AG10803 (cell line): ENCODE measurements at places on chromosomes 2 and 18.

- no peak for DNase-seq
Measured at GRCh38 chr2:75573145-75573878, 12.6 kb upstream of the EVA1A start.

- DNase-seq = no peak
Measured at GRCh38 chr18:79816981-79817606, 19.4 kb downstream of the KCNG2 start.

DNA sequence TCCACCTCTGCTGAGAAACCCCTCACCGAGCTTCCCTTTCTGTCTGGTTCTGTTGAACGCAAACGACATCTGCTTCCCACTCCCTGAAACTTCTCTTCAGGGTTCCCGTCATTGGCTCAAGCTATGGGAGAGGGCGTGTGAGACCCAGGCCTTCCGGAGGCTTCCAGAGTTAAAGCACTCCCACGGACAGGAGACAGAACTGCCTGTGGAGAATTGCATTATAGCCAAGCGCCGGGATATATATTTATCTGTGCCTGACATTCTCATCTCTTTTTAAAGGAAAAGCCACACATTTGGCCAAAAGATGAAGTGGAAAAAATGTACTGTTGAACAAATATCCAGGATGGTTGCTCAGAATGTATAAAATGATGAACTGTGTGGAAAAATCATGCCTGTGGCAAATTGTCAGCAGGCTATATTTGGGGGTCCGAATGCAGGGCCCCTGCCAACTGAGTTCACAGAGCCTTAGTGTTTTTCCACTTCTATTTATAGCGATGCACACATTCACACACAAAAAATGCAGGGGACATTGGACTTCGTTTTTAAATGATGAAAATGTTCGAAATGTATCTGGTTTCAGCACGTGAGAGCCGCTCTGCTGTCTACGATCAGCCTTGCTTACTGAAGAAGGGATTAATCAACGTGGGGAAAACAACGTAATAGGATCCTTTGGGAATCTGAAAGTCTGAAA is 59.5 kb downstream of the E2F6 start:
- DNase-seq = peak; percentile 82

DNA sequence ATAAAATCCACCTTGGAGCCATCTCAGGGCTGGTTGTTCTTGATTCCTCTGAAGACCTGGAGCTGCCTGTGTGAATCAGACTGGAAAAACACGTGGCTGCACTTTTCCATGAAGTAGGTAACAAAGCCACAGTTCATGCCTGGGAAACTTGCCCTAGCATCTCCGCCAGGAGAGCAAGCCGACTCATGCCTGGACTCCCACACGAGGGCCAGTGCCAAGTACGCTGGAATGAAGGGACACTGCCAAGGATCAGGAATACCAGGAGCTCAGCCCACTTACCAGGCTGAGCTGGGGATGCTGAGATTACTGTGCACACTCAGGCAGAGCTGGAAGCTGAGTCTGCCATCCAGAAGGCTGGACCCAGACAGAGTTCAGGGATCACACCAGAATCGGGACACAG is 10.9 kb upstream of the FHL2 start:
- DNase-seq = peak; percentile 98

- DNase-seq = no peak
Measured at GRCh38 chr2:88667219-88667618, 24.3 kb upstream of the RPIA start.

GRCh38 chr2:225493420-225494099 is 94.0 kb downstream of the NYAP2 start:
- DNase-seq = no peak

DNA sequence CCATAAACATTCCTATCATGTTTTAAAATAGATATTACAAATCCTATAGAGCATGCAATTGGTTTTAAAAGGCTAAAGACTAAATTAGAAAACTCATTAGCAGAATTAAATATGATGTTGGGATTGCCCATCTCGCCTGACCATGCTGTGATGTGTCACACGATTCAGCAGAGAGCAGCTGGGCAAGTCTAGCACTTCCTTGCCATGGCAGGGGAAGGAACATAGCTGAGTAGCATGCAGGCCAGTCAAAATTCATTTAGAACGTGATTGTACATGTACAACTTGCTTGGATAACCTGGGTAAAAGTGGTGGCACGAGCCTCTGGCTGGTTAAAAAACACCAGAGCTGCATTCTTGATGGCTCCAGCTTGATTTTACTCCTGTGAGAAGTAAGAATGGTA is 81.3 kb downstream of the SCN3A start:
- no peak for DNase-seq

DNA sequence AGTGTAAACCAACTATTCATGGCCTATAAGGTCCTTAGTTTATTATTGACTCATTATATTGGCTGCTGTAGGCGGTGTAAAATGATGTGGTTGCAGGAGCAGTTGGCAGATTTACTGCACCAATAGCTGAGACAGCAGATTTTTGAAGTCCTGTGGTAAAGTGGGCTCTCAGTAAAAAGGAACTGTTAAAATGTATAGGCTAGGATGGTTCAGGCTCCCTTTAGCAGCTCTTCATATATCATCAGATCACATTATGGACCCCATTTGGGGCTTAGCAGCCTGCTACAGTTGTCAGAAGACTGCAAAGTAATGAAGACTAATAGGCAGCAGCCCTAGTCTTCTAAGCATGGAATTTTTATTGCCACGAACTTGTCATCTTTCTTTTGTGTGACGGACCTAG is 27.8 kb downstream of the MTX2 start:
- DNase-seq = no peak

DNA sequence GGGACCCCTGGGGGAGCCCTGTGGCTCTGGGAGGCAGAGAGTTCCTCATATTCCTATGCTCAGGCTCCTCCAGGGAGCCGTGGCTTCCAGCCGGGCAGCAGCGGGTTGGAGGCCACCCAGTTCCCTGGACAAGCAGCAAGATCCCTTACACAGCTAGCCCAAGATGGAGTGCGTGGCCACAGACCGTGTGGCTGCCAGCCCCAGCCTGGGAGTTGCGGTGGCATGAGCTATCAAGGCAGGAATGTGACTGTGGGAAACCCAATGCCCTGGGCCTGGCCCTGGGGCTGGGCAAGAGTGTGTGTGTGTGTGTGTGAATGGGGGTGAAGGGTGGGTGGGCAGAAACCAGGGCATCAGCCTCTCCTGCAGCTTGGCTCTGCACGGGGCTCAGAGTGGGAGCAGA is 130.5 kb downstream of the DYSF start:
- peak; percentile 50 for DNase-seq

GRCh38 chr2:113202305-113203216 is 28.8 kb downstream of the PSD4 start:
- DNase-seq = no peak

DNA sequence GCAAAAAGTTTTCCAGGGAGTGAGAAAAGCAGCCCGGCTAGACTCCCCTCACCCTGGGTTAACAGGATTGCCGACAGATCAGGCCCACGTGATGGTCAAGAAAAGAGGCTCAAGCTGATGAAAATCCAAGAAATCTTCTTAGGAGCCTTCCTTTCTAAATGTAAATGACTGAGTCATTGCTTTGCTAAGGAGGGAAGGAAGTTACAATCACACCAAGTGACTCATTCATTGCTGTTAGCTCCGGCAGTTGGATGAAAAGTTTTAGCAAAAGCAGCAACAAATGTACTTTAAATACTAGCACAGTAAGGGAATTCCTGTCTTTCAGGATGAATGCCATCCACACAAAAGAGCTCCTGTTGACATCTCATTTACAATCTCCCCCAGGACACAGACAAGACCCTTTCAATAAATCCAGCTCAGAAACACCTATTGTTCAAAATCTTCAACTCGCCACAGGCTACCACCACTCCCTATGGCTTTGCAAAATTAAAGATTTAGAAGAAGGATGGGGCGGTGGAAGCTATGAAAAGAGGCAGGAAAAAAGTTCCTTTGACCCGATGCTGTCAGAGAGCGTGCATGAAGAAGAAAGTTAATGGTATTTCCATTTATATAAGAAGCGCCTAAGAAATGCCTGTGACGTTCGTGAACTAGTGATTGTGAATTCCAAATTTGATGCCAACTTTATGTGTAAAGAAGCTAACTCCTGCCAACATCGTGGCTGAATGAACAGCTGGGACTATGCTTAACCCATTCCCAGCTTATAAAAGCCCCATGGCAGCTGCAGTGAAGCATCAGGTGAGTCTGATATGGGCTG is 153.7 kb downstream of the TGIF1 start:
- DNase-seq = peak; percentile 99

DNA sequence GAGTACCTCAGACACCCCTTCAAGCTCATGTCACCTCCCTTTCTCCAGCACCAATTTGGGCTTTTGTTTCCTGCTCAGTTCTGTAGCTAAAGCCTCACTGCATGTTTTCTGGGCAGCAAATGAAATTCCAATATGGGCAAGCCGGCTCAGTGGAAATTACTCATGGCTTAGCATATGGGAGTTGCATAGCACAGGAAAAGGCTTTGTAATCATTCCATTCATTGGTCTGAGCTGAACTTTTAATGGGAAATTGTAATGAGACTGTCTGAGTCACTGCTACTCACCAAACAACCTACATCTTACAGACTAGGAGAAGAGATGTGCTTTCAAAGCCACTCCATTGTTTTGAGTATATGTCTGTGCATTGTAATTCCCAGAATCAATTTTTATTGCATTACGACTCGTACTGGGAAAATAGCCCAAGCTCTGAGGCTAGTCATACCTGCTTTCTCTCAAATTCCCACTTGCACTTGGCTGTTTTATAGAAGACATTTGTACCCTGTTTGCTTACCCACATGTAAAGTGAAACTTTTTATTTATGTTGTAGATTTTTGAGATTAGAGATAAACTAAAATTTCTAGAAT is 139.5 kb upstream of the LRATD1 start:
- peak; percentile 87 for DNase-seq

- peak; percentile 99 for DNase-seq
Measured at GRCh38 chr18:3453540-3454364, 3.8 kb downstream of the TGIF1 start.

GRCh38 chr2:236307641-236308040 is 43.4 kb upstream of the ASB18 start:
- DNase-seq = no peak

DNA sequence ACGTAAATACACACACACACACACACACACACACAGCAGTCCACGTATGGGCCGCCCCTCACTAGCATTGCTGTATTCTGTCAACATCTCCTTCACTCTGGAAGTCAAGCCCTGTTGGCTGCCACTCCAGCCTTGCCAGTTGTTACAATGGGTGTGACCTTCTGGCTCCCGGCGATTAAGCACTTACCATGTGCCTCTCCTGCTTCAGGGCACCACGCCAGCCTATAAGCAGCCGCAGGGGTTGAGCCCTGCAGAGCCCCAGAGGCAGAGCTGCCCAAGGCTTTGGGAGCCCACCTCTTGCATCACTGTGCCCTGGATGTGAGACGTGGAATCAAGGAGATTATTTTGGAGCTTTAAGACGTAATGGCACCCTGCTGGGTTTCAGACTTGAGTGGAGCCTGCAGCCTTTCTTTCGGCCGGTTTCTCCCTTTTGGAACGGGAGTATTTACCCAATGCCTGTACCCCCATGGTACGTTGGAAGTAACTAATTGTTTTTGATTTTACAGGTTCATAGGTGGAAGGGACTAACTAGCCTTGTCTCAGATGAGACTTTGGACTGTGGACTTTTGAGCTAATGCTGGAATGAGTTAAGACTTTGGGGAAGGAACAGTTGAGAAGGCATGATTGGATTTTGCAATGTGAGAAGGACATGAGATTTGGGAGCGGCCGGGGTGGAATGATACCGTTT is 54.5 kb upstream of the ROCK2 start:
- no peak for DNase-seq

- peak; percentile 60 for DNase-seq
Measured at GRCh38 chr2:191566344-191566743, 111.6 kb upstream of the NABP1 start.

DNA sequence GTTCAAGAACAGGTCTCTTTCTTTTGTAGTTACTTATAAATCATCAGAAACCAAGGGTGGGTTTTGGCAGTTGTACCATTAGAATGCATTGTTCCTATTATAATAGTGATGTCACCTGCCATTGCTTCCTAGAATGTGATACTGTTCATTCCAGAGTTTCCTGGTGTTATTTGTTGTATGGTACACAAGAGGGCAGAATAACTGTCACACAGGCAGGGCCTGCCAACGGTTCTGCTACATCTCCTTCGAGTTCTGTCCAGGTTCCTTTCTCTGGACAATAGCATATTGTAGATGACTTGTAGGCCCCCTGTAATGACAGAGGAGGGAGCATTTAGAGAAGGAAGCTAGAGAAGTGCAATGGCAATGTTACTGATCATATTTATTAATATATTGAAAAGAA is 98.3 kb downstream of the KLHL14 start:
- DNase-seq = no peak

DNA sequence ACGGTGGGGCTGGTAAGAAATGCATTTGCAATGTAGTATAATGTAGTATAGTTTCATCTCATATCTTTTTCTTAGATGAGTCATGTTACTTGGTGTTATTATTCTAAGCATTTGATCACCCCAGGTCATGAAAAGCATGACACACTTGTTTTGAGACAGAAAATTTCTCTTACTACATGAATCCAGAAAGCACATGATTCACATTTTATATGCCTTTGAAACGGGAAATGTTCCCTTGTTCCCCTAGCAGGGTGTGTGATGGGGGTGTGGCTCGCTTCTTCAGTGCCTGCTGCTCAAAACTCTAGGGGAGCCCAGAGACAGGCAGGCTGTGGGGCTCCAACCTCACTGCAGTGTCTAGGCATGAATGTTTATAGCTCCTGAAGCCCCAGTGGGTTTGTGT is 116.0 kb upstream of the RAB27B start:
- no peak for DNase-seq

DNA sequence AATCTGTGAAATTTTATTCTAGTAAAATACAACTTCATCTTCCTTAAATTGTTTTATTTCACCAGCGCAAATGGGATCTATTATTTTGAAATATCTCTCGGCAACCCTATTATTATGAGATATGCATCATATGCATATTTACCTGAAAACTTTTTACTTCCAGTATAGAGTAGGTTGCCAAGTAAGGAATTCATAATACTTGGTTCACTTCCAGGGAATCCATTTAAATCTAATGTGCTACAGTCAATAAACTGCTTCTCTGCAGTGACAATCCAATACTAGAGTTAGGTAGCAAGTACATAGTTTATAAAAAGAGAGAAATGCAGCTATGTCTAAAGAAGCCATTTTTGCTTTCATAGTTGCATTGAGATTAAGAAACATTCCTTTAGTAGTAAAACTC is 88.8 kb upstream of the FAM117B start:
- DNase-seq = no peak

DNA sequence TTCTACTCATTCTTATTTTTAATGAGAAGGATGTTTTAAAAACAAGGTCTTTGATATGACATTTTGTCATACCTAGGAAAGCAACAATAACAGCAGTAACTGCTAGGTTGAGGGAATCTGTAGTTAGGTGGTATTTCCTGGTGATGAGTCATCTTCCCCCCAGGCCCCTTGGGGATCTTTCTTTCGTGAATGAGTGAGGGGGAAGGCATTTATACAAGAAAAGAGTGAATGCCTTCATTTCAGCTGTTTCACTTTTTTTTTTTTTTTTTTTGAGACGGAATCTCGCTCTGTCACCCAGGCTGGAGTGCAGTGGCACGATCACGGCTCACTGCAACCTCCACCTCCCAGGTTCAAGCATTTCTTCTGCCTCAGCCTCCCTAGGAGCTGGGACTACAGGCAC is 108.6 kb downstream of the MAP4K4 start:
- DNase-seq = peak; percentile 72

GRCh38 chr2:112566104-112566503 is 18.3 kb upstream of the CHCHD5 start:
- DNase-seq = no peak

GRCh38 chr2:84705858-84706257 is 175.0 kb downstream of the TRABD2A start:
- DNase-seq = no peak
